ENCODE measurements at places on chromosomes 2 and 18.

DNA sequence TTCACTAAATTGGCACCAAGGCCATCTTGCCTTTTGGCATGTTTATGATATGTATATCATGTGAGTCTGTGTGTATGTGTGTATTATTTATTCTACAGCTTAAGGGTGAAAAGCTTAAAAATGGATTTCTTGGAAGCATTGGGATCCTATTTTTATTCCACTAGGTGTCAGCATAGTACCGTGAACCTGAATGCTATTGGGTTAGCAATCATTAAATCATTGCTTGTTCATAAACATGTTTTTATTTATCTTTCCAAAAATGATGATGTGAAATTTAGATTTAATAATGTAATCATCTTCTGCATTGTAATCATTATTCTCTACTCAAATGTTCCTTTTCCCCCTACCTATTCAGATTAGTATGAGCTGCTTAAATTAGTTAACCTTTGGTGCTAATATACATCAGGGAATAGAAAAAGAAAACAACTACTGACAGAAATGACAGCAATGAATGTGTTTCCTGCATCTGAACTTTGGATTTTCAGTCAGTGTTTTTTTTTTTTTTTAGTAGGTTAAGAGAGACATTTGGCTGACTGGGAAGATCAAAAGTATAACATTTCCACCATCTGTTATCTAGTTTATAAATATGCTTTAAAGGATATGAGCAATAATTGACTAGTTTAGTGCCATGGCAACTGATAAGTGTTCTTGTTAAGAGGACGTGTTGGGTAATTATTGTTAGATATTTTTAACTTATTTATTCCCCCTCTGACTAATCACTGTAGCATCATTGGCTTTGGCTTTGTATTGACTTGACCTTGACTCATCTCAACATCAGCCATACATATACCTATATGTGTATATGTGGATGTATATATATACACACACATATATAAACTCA, 14.1 kb upstream of the ZSWIM2 start:
- peak; percentile 50 for DNase-seq

DNA sequence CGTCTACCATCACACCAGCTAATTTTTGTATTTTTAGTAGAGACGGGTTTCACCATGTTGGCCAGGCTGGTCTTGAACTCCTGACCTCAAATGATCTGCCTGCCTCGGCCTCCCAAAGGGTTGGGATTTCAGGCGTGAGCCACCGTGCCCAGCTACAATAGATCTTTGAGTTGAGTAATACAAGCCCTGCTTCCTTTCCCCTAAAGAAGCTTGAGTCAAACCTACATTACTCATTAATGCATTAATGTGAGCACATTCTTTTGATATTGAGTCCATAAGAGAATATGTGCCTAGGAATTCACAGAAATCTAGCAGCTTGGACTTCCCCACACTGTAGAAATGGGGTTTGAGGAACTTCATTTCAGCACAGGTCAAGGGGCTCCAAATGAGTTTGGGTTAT, 39.6 kb downstream of the PSMG2 start:
- no peak for DNase-seq

DNA sequence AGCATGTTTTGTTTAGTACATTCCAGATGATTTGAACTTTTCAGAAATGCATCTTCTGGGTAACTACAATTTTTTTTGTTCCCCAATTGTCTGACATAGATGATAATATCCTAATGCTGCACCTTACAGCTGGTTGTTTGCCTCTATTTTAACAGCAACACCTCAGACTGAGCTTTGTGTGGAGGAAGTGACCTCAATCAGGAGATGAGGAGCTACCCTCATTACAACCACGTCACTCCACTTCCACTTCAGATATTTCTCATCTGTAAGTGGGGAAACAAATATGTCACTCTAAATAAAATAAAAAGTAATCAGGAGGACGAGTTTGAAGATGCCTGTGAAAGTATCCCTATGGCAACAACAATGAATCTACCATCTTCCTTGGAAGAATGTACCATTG, 12.1 kb upstream of the SRSF7 start:
- DNase-seq = no peak

GRCh38 chr18:54251606-54252390, 17.5 kb upstream of the POLI start:
- no peak for DNase-seq

DNA sequence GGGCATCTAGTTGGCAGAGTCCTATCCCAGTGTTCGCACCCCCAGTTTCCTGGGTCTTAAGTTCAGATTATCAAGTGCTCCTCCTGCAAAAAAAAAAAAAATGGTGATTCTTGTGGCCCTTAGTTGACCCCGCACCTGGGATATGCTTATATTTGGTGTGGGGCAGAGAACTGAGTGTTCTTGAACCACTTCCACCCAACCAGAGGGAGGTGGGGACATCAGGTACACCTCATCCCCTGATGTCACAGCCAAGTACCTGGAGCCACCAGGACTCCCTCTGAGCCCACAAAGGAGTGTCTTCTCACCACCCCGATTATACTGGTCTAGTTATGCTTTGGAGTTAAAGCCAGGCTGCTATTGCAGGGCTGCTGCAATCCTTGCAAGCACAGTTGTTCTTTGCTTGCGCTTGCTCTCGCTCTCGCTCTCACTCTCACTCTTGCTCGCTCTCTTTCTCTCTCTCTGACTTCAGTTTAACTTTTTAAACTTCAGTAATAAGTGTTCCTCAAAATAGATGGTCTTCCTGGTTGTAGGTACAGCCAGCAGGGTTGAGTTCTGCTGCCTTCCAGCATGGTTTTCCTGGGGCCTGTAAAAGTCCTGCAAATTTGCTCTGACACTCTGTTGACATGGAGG, 265.7 kb downstream of the NEDD4L start:
- DNase-seq = no peak
